ENCODE measurements at places on chromosomes 3 and 15.

DNA sequence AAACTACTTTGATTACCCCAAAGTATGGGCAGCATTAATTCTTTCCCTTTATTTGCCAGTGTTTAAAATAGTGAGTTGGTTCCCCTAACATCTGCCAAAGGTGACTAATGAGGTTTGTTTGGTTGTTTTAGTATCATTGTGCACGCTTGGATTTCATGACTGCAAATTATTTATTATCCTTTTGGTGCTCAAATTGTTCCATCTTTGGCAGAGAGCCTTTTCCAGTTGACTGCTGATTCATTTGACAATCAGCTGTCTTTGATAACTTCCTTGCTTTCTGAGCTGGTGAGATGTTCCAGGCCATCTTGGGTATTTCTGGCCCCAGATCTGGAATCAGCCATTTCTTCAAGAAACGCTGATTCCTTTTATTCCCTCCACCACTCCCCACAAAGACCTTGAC lies 8.9 kb downstream of the DLEC1 start:
- DNase-seq, result no peak

DNA sequence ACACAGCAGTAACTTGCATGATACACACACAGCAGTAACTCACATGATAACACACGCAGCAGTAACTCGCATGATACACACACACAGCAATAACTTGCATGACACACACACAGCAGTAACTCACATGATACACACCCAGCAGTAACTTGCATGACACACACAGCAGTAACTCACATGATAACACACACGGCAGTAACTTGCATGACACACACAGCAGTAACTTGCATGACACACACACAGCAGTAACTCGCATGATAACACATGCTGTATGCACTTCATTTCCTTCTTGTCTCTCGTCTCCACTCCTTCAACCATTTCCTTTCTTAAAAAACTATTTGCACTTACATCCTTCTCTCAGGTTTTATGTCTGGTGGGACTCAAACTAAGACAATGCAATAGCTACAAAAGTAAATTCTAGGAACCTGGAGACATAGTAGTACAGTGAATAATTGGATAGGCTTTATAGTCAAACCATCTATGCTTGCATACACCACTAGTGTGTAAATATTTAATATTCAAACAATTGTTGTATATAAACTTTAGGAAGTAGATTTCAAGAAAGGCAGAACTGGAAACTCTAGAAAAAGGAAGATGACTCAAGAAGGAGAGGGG lies 130.8 kb downstream of the UACA start:
- no peak for DNase-seq

- DNase-seq, result no peak
Observed at GRCh38 chr3:72346526-72346926, 501.7 kb downstream of the SHQ1 start.

DNA sequence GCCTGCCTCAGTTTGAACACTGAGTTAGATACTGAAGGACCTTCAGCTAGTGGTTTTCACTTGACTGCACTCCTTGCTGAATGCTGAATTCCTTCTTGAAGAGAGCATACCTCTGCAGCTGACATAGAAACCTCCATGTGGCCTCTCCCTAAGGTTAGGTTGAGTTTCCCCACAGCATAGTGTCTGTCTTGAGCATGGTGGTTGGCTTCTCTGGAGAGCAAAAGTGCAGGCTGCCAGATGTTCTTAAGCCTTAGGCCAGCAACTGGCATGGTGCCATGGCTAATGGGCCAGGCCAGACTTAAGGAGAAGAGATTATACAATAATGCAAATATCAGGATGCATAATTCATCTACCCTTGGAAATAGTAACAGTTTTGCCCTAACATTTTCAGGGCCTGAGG lies 545.6 kb upstream of the ZNF385D start:
- no peak for DNase-seq

GRCh38 chr3:56557831-56558170 lies 826 bp downstream of the CCDC66 start:
- no peak for DNase-seq

GRCh38 chr3:32963871-32964270 lies 12.4 kb downstream of the CCR4 start:
- no peak for DNase-seq

GRCh38 chr3:143697975-143698374 lies 150.3 kb downstream of the SLC9A9 start:
- no peak for DNase-seq

- no peak for DNase-seq
Observed at GRCh38 chr15:90035840-90036230, 34.7 kb downstream of the ZNF710 start.

- no peak for DNase-seq
Observed at GRCh38 chr3:13141183-13141582, 68.0 kb upstream of the IQSEC1 start.

- DNase-seq, result no peak
Observed at GRCh38 chr3:195139876-195140240, 131.1 kb downstream of the XXYLT1 start.

DNA sequence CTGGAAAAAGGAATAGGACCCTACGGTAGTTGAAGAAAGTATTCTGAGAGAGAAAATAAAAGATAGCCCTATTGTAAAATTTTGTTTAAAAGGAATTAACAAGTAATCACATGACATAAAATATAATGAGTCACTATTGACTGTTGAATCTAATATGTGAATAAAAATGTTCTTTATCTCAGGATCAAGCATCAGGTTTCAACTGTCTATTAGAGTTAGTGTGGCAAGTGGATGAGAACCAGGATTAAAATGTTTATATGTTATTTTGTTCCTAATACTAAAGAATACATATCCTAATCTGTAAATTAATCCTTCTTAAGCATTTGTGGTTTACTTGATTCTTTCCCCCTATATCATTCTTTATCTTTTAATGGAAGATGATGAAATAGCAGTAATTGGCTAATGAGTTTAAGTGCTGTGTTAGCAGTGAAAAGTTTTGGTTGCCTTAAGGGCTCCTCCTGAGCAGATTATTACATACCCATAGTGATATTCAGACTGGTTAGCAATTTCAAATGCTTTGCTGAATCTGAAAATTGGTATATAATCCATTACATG lies 101.8 kb upstream of the BCHE start:
- no peak for DNase-seq

DNA sequence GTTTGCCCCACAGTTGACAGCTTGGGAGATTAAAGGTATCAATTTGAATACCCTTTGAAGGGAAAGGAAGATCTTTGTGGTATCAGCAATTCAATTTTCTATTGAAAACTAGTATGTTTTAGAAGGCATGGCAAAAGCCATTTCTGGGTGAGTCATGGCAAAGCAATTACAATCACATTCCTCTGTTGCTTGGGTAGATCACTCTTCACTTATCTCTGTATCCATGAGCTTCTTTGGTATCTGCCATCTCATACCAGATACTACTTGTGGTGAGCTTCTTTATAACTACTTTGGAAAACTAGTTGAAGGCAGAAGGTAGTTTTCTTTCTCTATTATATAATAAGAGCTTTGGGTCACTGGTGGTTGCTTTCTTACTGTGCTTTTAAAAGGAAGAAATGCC lies 28.3 kb upstream of the LSAMP start:
- DNase-seq, result no peak

DNA sequence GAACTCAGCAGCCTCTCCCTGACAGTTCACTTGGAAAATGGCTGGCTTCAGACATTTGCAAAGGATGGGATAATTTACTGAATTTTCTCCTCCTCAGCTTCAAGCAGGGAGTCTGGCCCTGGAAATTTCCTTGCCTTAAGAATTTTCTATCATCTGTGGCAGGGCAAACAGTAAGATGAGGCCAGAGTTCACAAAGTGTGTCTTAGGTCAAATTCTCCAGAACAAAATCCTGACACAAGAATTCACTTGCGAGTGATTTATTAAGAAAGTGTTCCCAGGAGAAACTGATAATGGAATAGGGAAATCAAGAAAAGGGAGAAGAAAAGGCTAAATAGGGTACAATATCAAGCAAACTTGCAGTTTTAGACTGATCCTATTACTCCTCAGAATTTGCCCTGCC lies 55.3 kb downstream of the SNTN start:
- no peak for DNase-seq

DNA sequence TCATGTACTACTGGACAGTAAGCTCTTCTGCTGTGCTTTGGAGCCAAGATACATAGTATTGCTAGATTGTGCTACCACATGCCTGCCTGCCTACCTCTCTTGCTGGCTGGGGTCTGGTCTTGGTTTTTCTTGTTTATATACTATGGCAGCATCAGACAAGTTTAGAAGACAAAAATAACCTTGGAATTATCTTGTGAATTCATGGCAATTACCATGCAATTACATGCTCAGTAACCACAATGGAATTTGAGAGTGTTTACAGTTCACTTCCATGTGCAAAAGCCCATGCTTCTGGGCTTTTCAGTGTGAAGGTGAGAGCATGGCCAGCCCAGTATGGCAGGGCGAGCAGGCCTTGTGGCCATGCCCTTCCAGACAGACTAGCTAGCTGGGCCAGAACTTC lies 48.0 kb upstream of the C15orf61 start:
- no peak for DNase-seq

DNA sequence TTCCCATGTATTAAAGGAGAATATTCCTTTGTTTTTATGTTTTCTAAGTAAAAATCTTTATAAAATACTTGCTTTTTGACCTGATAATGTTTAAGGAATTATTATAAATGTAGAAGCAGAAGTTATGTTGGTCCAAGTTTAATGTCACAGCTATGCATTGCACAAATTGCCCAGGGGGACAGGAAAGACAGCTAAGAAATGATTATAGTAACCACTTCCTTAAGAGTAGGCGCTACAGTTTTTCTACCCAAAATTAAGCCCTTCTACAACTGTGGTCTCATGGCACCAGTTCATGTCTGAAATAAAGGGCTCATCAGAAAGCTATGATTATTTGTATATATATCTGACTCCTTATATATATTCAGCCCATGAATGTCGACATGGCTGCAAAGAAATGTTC lies 176.4 kb downstream of the GBE1 start:
- DNase-seq, result no peak

GRCh38 chr15:99962006-99962561 lies 228.8 kb upstream of the LYSMD4 start:
- no peak for DNase-seq

- DNase-seq, result no peak
Observed at GRCh38 chr3:4078903-4079302, 224.3 kb upstream of the SETMAR start.

GRCh38 chr15:94610069-94610468 lies 378.7 kb downstream of the MCTP2 start:
- DNase-seq, result no peak

- peak; percentile 3 for DNase-seq
Observed at GRCh38 chr3:32406486-32407408, 15.1 kb downstream of the CMTM7 start.

DNA sequence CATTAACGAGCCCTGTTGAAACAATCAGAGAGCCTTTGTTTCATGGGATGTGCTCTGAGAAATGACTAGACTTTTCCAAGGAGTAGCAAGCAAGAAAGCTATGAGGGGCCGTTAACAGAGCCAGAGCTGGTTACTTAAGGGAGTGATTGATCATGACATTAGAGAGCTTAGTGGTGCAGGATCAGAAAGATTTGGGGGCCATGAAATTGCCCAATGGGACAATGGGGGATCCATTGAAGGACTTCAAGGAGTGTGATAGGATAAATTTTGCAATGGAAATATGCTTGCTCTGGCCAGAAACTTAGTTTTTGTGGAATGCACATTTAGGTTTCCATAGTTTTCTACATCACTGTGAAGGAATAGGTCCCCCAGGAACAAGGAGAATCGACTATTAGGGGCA lies 45.6 kb downstream of the LRRC3B start:
- DNase-seq, result no peak

GRCh38 chr15:23411841-23412240 lies 35.2 kb downstream of the GOLGA6L2 start:
- no peak for DNase-seq

DNA sequence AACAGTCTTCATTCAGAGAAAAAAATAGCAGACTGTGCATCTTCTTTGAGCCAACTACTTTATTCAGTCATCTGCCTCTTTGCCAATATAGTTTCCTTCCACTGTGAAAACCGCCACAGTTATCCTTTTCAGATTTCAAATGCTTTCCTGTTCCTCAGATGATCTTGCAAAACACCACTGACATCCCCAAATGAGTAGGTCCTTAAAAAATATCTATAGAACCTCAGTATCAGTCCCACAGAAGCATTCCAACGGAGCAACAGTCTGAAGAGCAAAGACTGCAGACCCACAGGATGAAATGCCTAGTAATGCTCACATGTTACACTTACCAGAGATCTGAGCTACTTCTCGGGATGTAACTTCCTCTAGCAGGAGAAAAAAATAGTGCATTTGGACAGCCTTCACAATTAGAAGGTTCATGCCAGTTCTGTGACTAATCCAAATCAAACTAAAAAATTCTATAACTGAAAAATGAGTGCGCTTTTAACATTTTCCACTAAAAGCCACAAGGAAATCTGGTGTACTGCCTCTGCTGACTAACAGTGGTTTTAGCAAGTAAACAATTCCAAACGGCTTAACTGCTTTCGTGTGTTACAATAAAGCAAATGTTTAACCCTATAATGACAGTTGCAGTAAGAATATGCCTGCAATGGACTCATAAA lies at the start of gene ANKRD28:
ANKRD28 (minus strand) TSS at position 338 of the 662 bp plus-strand sequence. CDS start 1,458 bp downstream, outside the sequence.
- DNase-seq, result no peak

DNA sequence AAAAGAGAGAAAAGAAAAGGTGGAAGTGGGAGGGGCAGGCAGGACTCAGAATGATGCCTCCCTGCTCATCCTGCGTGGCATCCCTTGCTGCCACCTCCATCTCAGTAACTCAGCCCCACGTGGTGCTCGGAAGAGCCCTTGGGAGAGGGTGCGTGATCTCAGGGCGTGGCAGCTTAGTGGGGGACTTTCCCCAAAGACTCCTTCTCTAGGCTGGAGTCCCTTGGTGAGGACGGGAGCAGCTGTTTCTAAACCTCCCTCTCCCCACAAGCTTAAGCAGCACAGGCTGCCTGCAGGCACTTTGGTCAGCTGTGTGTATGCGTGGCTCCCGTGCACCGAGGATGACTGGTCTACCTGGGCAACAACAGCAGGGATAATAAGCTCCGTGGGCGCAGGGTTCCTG lies 7.4 kb upstream of the ANPEP start:
- DNase-seq, result no peak

DNA sequence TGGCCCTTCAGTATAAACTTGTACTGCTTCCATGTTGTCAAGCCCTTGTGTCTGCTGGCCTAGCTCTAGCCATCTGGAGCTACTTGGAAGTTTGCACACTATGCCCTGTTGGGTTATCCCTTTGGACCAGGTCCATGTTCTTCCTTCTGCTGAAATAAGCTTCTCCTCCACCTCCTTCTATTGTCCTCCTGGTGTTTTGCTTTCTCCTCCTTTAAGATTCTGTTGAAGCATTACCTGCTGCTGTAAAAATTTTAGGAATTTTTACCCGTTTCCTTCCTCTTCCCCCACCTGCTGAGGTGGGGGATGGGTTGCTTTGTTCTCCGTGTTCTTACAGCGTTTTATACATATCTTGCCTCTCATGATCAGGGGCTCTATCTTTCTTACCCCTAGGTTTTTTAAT lies 51.7 kb downstream of the SH3GL3 start:
- no peak for DNase-seq

GRCh38 chr3:25173606-25174005 lies 254.5 kb upstream of the RARB start:
- DNase-seq, result no peak

- no peak for DNase-seq
Observed at GRCh38 chr15:25805031-25805430, 58.1 kb downstream of the ATP10A start.

GRCh38 chr3:100697723-100698285 lies 11.5 kb upstream of the TFG start:
- no peak for DNase-seq

Measured in NCI-H774 (cell line).